Natural killer cell treated with Interleukin-12 subunit alpha and Interleukin-12 subunit beta and Interleukin-15 and Interleukin-18, amount 100 ng/mL, for 72 hours (primary cell): ENCODE measurements at places on chromosomes 2 and 18.

DNA sequence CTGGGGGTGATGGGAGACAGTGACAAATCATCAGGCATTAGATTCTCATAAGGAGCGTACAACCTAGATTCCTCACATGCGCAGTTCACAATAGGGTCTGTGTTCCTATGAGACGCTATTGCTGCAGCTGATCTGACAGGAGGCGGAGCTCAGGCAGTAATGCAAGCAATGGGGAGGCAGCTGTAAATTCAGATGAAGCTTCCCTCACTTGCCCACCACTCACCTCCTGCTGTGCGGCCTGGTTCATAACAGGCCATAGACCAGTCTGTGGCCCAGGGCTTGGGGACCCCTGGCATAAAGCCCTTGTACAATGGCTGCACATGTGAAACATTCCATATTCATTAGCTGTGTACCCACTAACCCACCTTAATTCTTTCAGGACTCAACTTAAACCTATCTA lies 18.0 kb downstream of the NMUR1 start:
- no peak for DNase-seq

DNA sequence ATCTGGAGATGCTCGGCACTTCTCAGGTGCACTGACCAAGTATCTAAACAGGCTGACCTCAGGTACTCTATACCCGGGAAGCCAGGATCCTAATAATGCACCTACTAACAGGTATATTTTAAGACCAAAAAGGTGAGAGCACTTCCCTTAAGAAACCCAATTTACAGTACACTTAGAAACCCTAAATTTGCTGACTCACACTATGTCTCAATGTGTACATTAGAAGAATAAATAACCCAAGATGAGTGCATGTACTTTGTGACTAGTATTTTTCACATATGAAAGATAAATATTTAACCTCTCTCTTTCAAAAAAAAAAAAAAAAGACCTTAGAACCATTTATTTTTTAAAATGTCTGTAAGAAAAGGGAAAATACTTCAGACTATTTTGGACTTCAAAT lies 118.8 kb downstream of the ZNF516 start:
- DNase-seq = no peak

GRCh38 chr2:84850471-84850870 lies 30.4 kb downstream of the TRABD2A start:
- DNase-seq = no peak

- no peak for DNase-seq
Observed at GRCh38 chr2:3122525-3122924, 255.1 kb downstream of the EIPR1 start.
